ENCODE measurements at places on chromosomes 1 and 21. TPM values are rescaled to one million over a fixed set of nuclear protein-coding genes. Genes with fewer than 3 reads are reported as not detected.

DNA sequence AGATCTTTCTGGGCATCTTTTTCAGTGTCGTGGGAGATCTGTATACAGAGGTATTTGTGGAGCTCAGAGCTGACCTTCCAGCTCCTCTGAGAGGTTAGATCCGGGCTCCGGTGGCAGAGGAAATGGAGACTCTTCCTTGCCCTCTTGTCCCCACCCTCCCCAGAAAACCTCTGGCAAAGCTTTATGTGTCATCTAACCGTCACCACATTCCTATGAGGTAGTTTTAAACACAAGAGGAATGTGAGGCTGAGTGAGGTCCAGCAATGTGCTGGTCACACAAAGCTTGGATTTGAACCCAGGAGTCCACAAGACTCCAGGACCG lies 1.2 kb downstream of the CD160 start:
- no peak for DNase-seq

- DNase-seq, result no peak
Observed at GRCh38 chr1:205922314-205922713, 20.9 kb downstream of the SLC26A9 start.

- DNase-seq, result no peak
Observed at GRCh38 chr1:70358921-70359564, 4.5 kb upstream of the ANKRD13C start.

GRCh38 chr1:157249326-157249725 lies 111.1 kb upstream of the ETV3 start:
- DNase-seq, result no peak

- no peak for DNase-seq
Observed at GRCh38 chr1:53047737-53048736, 14.0 kb upstream of the PODN start.

- DNase-seq, result no peak
Observed at GRCh38 chr1:65064981-65065380, 83.0 kb upstream of the AK4 start.

- DNase-seq, result no peak
Observed at GRCh38 chr1:38071312-38072256, 25.0 kb upstream of the POU3F1 start.

Gene AMIGO1
- total RNA-seq, result 3.9 TPM

Gene FAM72A
- total RNA-seq, result 3.1 TPM

Gene SELP
- 4.2 TPM for total RNA-seq

Measured in mucosa of descending colon (tissue), 3 donors.